SK-N-SH (cell line): ENCODE measurements at places on chromosomes 1 and 21. TPM values are rescaled to one million over a fixed set of nuclear protein-coding genes. Genes with fewer than 3 reads are reported as not detected.
A peak's percentile ranks its signal among the peaks of the same experiment; 100 is the strongest.

The ZBTB48 gene
- 28.8 and 31.2 TPM in 2 replicates for polyA plus RNA-seq

The PTGER3 gene
- 1.3 and 1.9 TPM in 2 replicates for polyA plus RNA-seq

The RPTN gene
- polyA plus RNA-seq: not detected in 2 replicates

The CLCA2 gene
- 0.02 TPM in 2 replicates for polyA plus RNA-seq

The CFHR4 gene
- 0.03 TPM in 1 of 2 replicates, not detected in the other for polyA plus RNA-seq

The CYP4X1 gene
- 0.67 and 0.88 TPM in 2 replicates for polyA plus RNA-seq

The TNFAIP8L2 gene
- not detected in 2 replicates for polyA plus RNA-seq

The CNTN2 gene
- polyA plus RNA-seq: 0.02 and 0.03 TPM in 2 replicates

The PROK1 gene
- not detected in 2 replicates for polyA plus RNA-seq

The SLC35F3 gene
- 0.87 and 1.5 TPM in 2 replicates for polyA plus RNA-seq

DNA sequence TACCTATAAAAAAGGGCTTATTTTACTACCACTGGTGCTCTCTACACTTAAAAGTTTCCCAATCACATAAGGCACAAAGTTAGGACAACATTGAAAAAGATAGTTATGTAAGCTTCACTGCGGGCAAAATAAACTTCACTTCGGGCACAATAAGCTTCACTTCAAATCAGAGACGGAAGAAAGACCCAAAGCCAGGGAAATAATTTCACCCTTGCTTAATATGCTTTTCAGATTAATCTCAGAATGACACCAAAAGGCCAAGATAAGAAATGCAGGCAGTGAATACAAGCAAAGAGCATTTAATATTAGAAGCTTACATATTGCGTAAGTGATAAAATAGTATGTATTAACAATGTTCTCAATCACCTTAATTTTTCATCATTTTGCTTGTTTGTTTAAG lies 444.2 kb downstream of the SETD4 start:
- H3K36me3 ChIP-seq: no peaks in the 10 kb centered on the region
- no peak overlapping the region for H3K4me3 ChIP-seq
- H3K27ac ChIP-seq: no peak overlapping the region
- DNase-seq: no peak
- peaks cover 3% of the 10 kb centered on the region; the same call in 1 of the 2 replicates for H3K4me1 ChIP-seq

DNA sequence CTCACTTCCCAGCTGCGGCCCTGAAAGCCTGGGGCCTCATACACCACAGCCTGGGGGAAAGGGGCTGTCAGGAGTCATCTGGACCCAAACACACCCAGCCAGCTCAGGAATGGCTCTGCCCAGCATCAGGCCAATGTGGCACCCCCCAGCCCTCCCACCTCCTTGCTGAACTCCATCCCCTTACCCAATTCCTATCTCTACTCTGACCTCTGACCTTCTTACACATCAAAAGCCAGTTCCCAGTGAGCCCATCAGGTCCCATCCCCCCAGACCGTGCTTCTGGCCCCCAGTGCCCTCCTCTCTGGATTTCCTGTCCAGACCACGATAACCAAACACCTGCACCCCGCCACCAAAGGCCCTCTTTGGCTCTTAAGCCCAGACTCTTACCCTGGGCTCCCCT lies 16.3 kb downstream of the CRYBG2 start:
- no peak overlapping the region for H3K27ac ChIP-seq
- H3K4me1 ChIP-seq: no peaks in the 10 kb centered on the region
- DNase-seq: no peak
- H3K4me3 ChIP-seq: no peak overlapping the region

DNA sequence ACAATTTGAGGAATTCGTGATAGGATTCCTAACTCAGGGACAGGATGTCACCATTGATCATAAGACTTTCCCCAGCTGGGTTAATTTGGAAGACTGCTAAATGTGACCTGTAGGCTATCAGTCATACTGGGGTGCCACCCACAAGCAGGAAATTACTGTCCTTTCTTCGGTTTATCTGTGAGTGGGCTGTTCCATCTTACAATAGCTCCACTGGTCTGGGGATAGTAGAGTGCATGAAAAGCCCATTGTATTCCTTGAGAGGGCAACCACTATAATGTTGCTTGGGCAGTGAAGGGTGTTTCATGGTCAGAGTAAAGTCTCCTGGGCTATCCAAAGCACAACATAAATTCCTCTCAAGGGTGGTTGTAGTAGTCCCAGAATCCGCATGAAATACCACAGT lies 1523.0 kb upstream of the B3GALT2 start:
- H3K27ac ChIP-seq: no peak overlapping the region
- H3K27me3 ChIP-seq: no peaks in the 10 kb centered on the region
- no peaks in the 10 kb centered on the region for H3K4me1 ChIP-seq
- H3K36me3 ChIP-seq: no peaks in the 10 kb centered on the region
- H3K4me3 ChIP-seq: no peak overlapping the region
- no peak for DNase-seq

DNA sequence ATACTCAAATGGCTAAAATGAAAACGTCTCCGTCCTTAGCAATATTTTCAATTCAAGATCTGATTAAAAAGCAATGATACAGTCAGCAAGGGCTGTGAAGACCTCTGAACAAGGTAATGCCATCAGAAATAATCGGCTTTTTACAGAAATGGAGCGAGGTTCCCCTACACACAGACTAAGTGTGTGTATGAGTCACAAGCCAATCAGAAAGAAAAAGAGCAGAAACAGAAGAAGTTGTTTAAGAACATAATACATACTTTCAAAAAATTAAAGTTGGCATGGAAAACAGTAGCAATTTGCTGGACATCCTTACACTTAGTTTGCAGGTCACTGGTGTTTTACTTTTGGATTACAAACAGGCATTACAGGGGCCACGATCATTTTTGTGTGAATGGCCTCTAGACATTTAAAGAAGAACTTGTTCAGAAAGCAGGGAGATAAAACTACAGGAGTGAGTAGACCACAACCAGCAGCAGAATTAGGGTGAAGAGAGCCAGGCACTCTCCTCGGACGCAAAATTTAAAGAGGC lies 350.0 kb upstream of the RUNX1 start:
- H3K27me3 ChIP-seq: no peaks in the 10 kb centered on the region
- peak overlapping the region; percentile 21; the same call in 1 of the 2 replicates for H3K4me3 ChIP-seq
- no peak for DNase-seq
- no peaks in the 10 kb centered on the region for H3K36me3 ChIP-seq
- H3K4me1 ChIP-seq: 0 out of 2 replicates have a peak, but pooled peaks cover 9% of the 10 kb centered on the region

DNA sequence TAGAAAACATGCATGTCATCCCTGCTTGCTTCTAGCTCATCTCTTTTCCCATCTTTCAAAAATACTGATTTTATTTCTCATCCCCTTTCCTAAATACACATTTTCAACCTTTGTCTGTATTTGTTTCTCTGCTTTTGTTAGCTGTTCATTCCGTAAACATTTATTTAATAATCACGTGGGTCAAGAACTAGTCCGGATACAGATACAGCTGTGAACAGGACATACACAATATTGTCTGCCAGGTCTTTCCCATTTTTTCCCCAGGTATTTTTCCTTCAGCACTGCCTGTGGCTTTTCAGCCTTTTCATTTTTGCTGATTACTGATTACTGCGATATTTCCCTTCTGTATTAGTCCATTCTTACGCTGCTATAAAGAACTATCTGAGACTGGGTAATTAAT lies 5.7 kb downstream of the PER3 start:
- no peak for DNase-seq
- H3K27ac ChIP-seq: no peak overlapping the region
- peaks cover 1% of the 10 kb centered on the region; the same call in 1 of the 2 replicates for H3K4me1 ChIP-seq
- H3K36me3 ChIP-seq: peaks cover 43% of the 10 kb centered on the region
- H3K27me3 ChIP-seq: no peaks in the 10 kb centered on the region

GRCh38 chr1:229792012-229792975 lies 166.2 kb downstream of the URB2 start:
- no peak overlapping the region for H3K4me3 ChIP-seq
- H3K27ac ChIP-seq: no peak overlapping the region
- no peaks in the 10 kb centered on the region for H3K36me3 ChIP-seq
- H3K4me1 ChIP-seq: no peaks in the 10 kb centered on the region
- DNase-seq: no peak

DNA sequence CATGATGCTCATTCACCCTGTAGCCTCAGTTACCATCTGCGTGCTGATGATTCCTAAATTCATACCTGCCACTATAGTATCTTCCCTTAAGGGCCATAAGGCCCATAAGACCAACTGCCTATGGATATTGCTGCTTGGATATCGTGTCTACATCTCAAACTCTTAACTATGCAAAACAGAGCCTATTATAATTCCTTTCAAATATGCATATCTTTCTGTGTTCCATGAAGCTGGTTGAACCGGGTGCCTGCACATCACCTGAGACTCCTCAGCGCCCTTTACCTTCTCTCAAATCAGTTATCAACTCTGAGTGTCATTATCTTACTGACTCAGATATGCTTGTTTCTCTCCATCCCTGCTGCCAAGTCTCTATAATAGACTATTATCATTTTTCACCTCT lies 311.2 kb downstream of the PAPPA2 start:
- peaks cover 22% of the 10 kb centered on the region for H3K4me1 ChIP-seq
- no peaks in the 10 kb centered on the region for H3K27me3 ChIP-seq
- no peak overlapping the region for H3K4me3 ChIP-seq
- H3K27ac ChIP-seq: no peak overlapping the region

- no peak overlapping the region for H3K4me3 ChIP-seq
- peaks cover 2% of the 10 kb centered on the region for H3K4me1 ChIP-seq
- peak overlapping the region; percentile 47; the same call in 1 of the 2 replicates for H3K27ac ChIP-seq
- no peaks in the 10 kb centered on the region for H3K36me3 ChIP-seq
- H3K27me3 ChIP-seq: no peaks in the 10 kb centered on the region
Observed at GRCh38 chr1:95197616-95198252, 36.3 kb upstream of the RWDD3 start.

GRCh38 chr1:113963281-113963906 lies 15.9 kb upstream of the OLFML3 start:
- DNase-seq: no peak
- no peak overlapping the region for H3K4me3 ChIP-seq
- H3K27ac ChIP-seq: no peak overlapping the region
- no peaks in the 10 kb centered on the region for H3K27me3 ChIP-seq

GRCh38 chr1:120133228-120133927 lies 42.9 kb downstream of the SEC22B start:
- H3K36me3 ChIP-seq: no peaks in the 10 kb centered on the region
- no peak overlapping the region for H3K4me3 ChIP-seq
- no peaks in the 10 kb centered on the region for H3K27me3 ChIP-seq

GRCh38 chr1:34906756-34907155 lies 22.7 kb downstream of the DLGAP3 start:
- no peaks in the 10 kb centered on the region for H3K4me1 ChIP-seq
- DNase-seq: no peak
- no peaks in the 10 kb centered on the region for H3K27me3 ChIP-seq

- H3K36me3 ChIP-seq: no peaks in the 10 kb centered on the region
- H3K27ac ChIP-seq: no peak overlapping the region
- no peaks in the 10 kb centered on the region for H3K4me1 ChIP-seq
- no peak for DNase-seq
- H3K4me3 ChIP-seq: no peak overlapping the region
- no peaks in the 10 kb centered on the region for H3K27me3 ChIP-seq
Observed at GRCh38 chr21:34222031-34222335, 141.8 kb upstream of the KCNE2 start.

GRCh38 chr1:77057994-77058585 lies 161.1 kb downstream of the PIGK start:
- H3K36me3 ChIP-seq: no peaks in the 10 kb centered on the region
- H3K4me3 ChIP-seq: no peak overlapping the region
- H3K27ac ChIP-seq: no peak overlapping the region

GRCh38 chr1:23845163-23845562 lies 19.9 kb upstream of the HMGCL start:
- H3K27ac ChIP-seq: no peak overlapping the region
- peaks cover 27% of the 10 kb centered on the region for H3K36me3 ChIP-seq
- H3K27me3 ChIP-seq: no peaks in the 10 kb centered on the region
- no peak for DNase-seq

DNA sequence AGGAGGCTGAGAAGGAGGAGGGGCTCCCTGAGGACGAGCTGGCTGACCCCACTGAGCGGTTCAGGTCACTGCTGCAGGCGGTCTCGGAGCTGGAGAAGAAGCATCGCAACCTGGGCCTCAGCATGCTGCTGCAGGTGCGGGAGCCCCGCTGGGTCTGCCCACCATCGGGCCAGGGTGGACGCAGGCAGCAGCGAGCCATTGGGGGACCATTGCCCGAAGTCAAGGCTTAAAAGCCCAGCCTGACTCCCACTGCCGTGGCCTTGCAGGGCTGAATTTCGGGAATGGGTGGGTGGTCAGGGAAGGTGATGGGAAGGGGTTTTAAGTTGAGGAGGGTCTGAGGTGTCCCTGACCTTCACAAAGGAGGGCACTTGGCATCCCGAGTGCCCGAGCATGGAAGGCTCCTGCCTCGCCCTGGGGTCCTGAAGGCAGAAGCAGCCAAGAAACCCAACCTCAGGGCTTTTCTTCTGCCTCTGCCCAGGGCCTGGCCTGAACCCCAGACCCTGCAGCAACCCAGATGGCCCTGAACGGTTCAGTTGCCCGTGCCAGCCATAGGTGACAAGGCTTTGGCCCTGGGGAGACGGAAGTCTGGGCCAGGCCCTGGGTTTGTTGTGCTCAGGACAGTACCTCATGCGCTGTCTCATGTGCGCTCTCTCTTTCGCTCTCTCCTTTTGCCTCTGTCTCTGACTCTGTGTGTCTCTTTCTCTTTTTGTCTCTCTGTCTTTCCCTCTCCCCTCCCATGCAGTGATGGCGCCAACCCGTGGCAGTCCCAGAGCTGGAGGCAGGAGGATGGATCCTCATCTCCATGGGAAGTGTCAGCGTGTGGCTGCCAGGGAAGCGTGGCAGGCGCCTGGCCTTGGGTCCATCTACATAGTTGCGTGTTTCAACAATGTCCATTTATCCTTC lies 6.2 kb downstream of the RNF187 start:
- DNase-seq: no peak
- no peaks in the 10 kb centered on the region for H3K27me3 ChIP-seq
- H3K4me3 ChIP-seq: no peak overlapping the region
- H3K36me3 ChIP-seq: peaks cover 23% of the 10 kb centered on the region
- H3K27ac ChIP-seq: no peak overlapping the region

DNA sequence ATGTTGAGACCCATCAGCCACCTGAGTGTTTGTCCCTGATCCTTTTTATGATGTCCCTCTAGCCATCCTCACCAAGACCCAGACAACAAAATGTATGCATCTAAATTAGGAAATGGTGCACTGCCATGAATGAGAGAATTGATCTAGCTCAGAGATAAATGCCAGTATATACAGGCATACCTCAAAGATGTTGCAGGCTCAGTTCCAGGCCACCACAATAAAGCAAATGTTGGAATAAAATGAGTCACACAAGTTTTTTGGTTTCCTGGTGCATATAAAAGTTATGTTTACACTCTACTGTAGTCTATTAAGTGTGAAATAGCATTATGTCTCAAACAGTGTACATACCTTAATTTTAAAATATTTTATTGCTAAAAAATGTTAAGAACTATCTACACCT lies 63.9 kb downstream of the CHIA start:
- no peak overlapping the region for H3K27ac ChIP-seq
- H3K36me3 ChIP-seq: no peaks in the 10 kb centered on the region
- H3K4me1 ChIP-seq: no peaks in the 10 kb centered on the region

GRCh38 chr1:111618961-111619634 lies 491 bp upstream of the RAP1A start:
- H3K4me3 ChIP-seq: peak overlapping the region; percentile 86
- H3K36me3 ChIP-seq: no peaks in the 10 kb centered on the region; the same call in 1 of the 2 replicates
- H3K27me3 ChIP-seq: no peaks in the 10 kb centered on the region
- peaks cover 13% of the 10 kb centered on the region for H3K4me1 ChIP-seq
